ENCODE measurements at places on chromosomes 7 and 10.

DNA sequence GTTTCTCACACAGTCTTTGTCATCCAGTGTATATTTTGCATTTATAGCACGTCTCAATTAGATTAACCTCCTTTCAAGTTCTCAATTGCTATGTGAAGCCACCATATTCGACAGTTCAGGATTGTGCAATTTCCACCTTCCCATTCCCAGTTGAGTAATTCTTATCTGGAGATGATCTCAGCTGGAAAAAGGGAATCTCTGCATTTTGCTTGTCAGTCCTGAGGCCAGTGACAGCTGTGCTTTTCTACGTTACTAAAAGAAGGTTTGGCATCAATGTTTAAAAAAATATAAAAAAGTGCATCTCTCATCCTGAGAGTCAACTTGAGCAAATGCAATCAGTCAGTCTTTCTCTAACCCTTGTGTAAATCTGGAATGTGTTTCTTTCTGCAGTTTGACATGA is 247.7 kb downstream of the PRKG1 start:
- DNase-seq = no peak

DNA sequence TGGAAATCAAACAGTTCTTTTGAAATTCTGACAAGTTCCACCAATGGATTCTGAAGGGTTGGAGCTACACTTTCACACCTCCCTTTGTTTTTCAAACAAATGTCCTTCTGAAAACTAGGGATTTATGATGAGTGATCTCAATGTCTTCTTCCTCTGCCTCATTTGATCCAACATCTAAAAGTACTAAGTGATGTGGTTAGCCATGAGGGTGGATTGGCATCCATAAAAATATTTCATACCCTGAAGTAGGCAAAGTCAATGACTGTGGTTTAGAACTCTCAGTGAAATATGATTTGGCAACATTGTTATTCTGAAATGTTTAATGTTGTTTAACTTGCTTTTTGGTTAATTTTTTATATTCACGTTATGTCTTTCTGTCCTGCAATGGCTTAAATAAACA is 136.9 kb downstream of the MBL2 start:
- DNase-seq = no peak

- no peak for DNase-seq
Measured at GRCh38 chr10:128130051-128130450, 3.8 kb upstream of the MKI67 start.

GRCh38 chr10:119306514-119306951 is 99.2 kb downstream of the GRK5 start:
- DNase-seq = no peak

GRCh38 chr7:19351341-19352304 is 206.4 kb upstream of the FERD3L start:
- DNase-seq = no peak

GRCh38 chr7:63012633-63013183 is 985.9 kb upstream of the ZNF722 start:
- DNase-seq = no peak

DNA sequence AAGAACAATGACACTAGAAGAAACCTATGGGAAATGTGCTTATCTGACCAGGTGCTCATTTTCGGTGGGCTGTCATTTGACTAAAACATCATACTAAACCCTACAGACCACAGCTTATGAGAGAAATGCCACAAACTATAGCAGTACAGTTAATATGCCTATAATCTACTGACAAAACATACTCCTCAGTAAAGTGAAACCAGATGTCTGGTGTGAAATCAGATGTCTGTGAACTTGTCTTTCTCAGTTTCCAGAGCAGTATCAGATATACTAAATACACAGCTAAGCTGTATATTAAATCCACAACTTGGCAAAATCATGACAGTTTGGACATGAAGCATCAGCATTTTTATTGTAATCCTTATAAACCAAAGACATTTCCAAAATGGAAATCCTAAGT is 3.3 kb downstream of the IMMP2L start:
- no peak for DNase-seq

DNA sequence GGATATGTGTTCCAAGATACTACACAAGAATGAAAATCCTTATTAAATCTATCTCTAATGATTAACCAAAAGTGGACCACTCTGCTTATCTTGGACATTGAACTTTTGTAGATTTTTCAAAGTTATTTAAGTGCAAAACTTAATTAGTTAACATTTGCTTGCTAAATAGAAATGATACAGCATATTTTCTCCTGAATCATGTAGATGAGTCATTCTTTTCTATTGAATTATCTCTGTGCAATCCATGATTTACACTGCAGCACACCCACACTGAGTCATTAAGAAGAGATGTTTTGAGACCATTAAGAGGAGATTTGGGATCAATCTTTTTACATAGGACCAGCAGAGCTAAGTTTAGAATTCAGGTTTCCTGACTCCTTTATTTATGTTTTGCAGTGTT is 6.6 kb upstream of the ABCC2 start:
- DNase-seq = no peak

- DNase-seq = no peak
Measured at GRCh38 chr10:33434933-33435332, 100.5 kb upstream of the NRP1 start.

DNA sequence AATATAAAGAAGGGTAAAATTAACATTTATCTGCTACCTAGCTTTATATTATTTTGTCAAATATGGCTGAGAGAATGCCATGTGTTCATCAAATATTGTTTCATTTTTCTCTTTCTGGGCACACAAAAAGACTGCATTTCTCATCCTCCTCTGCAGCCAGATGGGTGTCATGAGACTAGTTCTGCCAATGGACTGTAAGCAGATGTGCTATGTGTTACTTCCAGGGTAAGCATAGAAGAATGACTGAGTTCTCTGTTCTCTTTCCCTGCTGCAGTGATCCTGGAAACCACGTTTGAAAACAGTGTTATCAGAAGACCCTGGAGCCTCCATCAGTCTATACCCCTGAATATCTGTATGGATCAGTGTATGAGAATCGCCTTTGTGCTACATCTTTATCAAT is 24.1 kb upstream of the SLK start:
- DNase-seq = no peak
